ENCODE measurements at places on chromosomes 16 and 17.

DNA sequence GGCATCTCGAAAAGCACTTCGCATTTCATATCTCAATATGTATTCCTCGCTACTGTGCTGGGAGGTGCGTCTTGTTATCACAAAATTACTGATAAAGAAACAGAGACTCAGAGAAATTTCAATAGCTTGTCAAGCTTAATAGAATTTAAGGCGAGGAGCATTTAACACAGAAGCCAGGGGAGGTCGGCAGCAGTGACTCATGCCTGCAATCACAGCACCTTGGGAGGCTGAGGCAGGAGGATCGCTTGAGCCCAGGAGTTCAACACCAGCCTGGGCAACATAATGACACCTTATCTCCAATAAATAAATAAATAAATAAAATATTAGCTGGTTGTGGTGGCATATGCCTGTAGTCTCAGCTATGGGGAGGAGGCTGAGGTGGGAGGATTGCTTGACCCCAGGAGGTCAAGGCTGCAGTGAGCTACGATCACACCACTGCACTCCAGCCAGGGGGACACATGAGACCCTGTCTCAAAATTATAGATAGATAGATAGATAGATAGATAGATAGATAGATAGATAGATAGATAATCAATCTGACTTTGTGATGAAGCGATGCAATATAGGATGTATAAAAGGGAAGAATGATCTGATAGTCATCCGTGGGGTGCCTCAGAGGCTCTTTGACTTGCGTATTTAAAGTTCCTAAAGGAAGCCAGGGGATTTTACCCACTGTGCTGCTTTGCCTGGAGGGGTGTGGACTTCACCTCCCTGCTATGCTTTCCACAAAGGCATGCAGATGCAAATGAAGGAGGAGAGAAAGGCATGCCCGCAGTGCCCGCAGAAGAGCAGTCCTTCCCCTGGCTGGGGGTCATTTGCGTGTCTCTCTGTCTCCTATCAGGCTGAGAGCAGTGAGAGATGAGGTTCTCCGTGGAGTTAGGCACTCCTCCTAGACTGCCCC lies 15.9 kb upstream of the USP10 start:
- no peak for DNase-seq

GRCh38 chr17:14772776-14773175 lies 471.9 kb downstream of the HS3ST3B1 start:
- no peak for DNase-seq

DNA sequence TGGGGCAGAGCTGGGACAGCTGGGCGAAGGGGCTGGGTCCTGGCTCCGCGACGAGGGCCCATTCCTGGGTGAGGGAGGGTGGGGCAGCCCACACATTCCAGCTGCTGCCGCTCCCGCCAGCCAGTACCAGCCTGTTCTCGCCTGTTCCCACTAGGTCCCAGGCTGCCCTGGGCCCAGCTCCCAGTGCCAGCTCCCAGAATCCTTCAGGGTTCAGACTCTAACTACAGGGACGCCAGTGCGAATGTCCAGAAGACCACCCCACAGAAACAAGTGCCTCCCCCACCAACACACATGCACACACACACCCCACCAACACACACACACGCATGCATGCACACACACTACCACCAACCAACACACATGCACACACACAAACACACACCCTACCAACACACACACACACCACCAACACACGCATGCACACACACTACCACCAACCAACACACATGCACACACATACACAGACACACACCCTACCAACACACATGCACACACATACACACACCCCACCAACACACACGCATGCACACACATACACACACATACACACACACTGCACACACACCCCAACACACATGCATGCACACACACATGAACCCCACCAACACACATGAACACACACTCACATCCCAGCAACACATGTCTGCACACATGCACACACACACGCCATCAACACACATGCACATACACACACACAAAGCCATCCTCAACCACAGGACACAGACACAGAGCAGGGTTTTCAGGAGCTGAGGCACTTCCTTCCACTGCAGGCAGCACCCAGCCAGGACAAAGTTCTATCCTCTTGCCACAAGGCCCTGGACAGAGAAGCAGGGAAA lies 27.5 kb upstream of the KRT17 start:
- DNase-seq = no peak

DNA sequence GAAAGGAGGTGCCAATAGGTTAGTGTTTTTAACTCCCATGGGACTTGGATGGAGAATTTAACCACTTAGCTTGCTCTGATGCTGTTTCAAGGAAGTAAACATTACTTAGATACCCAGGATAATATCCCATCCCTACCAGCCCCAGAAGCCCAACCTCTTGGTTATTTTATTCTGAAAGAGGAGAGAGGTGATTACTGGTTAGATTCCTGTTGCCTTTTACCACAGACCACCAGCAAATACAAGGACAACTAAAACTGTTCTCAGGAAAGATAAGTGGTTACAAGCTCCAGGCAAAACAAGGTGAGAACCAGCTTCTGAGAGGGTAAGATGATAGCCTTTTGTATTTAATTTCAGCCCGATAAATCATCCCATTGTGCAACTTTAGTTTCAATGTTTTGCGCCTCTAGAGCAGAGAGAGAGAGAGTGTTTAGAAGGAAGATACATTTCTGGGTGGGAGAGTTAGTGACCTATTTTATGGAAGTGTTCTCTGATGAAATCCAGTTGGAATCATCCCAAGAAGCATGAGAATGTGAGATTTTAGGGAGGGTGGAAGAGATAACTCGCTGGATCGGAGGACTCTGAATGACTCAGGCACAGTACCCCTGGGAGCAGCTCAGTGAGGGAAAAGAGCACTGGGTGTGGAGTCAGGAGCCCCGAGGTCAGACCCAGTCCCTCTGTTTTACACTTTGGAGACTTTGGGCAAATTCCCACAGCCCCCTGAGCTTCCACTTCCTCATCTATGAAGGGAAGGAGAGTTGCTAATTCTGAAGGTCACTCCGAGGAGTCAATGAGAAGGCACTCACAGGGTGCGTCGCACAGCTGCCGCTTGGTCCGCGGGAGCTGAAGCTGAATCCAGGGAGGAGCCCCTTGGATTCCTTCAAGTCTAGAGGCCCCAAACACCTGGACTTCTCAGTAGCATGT lies 12.1 kb downstream of the GLP2R start:
- DNase-seq = no peak

DNA sequence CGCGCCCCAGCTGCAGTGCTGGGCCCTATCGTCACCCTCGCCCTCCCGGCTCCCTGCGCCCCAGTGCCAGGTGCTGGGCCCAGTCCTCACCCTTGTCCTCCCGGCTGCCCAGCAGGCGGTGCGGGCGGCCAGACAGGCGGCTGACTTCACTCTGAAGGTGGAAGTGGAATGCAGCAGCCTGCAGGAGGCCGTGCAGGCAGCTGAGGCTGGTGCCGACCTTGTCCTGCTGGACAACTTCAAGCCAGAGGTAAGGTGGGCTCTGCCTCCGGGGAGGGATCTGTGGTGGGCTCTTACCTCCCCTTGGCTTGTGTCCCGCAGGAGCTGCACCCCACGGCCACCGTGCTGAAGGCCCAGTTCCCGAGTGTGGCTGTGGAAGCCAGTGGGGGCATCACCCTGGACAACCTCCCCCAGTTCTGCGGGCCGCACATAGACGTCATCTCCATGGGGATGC lies 17.9 kb downstream of the QPRT start:
- no peak for DNase-seq

DNA sequence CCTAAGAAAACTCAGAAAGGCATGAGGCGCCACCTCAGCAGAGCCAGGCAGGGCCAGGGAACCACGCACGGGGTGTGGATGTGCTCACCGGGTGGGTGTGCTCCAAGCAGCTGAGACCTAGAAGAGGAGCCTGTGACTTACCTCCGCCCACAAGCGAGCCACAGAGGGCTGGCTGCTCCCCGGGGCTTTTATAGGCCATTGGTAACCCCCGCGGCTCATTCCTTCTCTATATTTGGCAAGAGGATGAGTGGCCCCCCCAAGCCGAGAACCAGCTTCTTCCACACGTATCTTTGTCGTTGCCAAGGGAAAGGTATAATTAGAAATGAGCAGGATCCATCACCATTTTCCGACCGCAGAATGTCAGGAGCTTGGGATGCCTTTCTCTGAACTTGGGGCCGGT lies at the start of gene MYH3:
MYH3 (minus strand) TSS at position 162 of the 400 bp plus-strand sequence. CDS start 2,245 bp downstream, outside the sequence.
- no peak for DNase-seq

GRCh38 chr16:23448392-23448791 lies 4.6 kb downstream of the COG7 start:
- DNase-seq = no peak

- DNase-seq = no peak
Observed at GRCh38 chr17:61770043-61770442, 93.3 kb downstream of the BRIP1 start.
